Skeletal muscle cell (primary cell): ENCODE measurements at places on chromosomes 5 and 9.

- DNase-seq: peak; percentile 76
Observed at GRCh38 chr5:41835645-41836044, 34.6 kb downstream of the OXCT1 start.

DNA sequence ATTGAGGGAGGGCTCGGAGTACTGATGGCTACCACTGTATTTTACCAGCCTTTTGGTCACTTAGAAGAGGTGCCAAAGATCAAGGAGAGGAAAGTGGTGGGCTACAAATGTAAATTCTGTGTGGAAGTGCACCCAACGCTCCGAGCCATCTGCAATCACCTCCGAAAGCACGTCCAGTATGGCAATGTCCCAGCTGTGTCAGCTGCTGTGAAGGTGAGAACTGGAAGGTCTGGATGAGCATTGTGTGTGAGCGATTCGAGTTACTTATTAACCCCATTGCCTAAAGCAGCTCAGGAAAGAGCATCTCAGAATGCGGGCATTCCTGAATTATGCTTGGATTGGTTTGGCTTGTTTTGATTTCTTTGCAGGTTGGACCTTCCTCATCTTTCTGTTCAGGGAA, 67.5 kb downstream of the ZNF462 start:
- no peak for DNase-seq

- DNase-seq: peak; percentile 71
Observed at GRCh38 chr9:108056805-108057386, 567.3 kb upstream of the KLF4 start.

- peak; percentile 82 for DNase-seq
Observed at GRCh38 chr5:32225445-32225844, 51.3 kb upstream of the GOLPH3 start.

- DNase-seq: no peak
Observed at GRCh38 chr5:112787896-112788295, 50.2 kb downstream of the APC start.

GRCh38 chr9:135502168-135502872, 1.8 kb downstream of the MRPS2 start:
- DNase-seq: no peak

DNA sequence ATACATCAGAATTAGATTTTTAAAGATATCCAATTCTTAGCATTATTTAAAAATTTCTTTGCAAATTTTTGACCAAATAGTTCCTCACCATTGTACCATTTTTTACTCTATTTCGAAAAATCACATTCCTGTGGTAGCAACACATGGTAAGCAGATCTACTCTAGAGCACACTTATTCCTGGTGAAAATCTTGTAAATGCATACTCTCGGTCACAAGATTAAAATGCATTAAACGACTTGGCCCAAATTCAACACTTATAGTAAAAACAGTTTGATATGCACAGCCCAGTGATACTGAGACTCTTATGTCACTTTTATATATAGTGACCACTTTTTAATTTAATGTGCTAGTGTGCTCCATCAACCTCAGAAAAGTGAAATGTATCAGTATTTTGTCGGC, 208.8 kb upstream of the TARS1 start:
- DNase-seq: peak; percentile 24

DNA sequence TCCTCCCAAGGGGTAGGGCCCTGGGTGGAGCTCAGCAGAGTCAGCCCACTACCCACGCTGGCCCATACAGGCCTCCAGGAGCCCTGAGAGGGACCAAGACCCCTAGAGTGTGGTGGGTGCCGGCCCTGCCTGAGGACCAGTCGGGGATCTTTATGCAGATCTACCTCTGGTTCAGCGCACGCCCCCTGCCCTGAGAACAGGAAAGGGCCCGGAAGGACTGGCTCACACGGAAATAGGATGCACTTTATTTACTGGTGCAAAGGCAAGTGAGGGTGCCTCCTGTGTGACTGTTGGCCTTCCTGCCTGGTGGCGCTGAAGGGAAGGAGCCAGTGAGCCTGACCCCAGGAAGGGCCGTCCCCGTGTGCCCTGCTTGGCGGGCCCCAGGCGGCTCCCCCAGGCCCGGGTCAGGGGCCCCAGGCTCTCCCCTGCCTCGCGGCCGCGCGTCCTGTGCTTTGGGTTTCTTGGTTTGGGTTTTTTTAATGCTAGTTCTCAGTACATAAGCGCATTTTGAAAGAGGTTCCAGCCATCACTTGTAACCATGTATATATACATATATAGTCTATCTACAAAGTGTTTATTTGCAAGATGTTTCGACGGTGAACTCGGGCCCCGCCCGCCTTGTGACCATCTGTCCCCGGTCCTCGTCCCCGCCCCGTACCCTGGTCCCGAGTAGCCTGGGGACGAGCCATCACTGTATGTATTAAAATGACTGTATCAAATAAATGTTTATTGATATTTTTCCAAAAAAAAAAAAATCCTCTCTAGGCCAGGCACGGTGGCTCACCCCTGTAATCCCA, 76.4 kb upstream of the ROR2 start:
- no peak for DNase-seq

GRCh38 chr9:27408001-27408400, 111.1 kb upstream of the EQTN start:
- DNase-seq: no peak

DNA sequence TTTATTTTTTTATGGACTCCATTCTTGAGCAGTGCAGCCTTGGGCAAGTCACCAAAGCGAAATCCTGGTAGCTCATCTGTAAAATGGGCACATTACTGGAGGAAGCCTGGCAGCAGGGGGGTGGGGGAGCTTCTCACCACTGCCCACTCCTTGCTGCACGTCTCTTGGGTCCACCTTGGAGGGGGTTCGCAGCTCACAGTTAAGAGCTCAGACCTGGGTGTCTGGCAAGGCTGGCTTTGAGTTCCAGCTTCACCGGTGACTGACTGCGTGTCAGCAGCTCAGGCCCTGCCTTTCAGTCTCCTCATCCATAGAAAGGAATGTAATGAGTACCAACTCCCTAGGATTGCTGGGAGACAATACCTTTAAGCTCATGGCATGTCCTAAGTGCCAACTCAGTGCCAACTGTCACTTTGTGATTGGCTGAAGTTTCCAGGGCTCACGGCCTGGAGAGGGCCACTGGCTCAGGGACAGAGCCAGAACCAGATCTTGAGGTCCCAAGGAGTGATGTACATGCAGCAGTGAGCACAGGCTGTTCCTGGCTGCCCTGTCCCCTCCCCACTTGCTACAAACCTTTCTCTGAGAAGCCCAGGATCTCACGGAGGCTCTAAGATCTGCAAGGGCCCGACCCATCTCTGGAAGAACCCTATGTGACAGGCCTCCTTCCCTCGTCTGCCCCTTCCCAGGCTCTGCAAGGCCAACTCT, 72.9 kb downstream of the C9orf50 start:
- no peak for DNase-seq
